Effector CD8-positive, alpha-beta T cell (primary cell): ENCODE measurements at places on chromosomes 1 and 21.

DNA sequence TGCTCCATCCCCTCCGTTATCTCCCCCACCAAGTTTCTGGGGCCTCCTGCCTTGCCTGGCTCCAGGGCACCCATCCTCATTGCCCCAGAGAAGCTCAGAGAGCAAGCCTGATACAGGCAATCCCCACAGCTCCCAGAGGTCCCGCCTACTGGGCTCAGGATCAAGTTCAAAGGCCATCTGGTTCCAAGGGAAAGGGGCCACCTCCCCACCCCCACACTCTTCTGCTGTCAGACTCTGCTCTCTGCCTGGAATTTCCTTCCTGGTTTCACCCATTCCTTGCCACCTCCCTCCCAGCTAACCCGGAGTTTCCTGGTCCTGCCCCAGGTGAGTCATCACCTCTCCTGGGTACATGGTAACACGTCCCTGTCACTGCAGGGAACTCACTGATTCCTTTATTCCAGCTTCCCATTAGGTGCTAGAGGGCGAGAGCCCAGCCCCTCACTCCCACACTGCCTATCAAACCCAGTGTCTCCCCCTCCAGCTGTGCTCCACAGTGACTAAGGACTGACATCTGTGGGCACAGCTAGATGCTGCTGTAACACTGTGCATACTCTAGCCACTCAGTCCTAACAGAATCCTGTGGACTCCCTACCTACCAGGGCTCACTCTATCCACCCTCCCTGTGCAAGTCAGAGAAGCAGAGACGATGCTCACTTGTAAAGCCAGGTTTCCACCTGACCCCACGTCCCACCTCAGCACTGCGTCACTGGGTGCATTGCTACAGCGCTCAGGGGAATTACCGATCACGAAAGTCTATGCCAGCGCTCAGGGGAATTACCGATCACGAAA is 21.8 kb downstream of the RSPH1 start:
- no peak for DNase-seq

GRCh38 chr1:202807926-202808757 is at the start of gene KDM5B:
Gene KDM5B (minus strand): TSS chr1:202808421. CDS start chr1:202808305, 116 bp downstream.
- DNase-seq, result peak; percentile 30

GRCh38 chr1:201808633-201808990 is 20.3 kb upstream of the IPO9 start:
- DNase-seq, result no peak

- DNase-seq, result no peak
Observed at GRCh38 chr1:152752225-152752624, 5.6 kb upstream of the KPRP start.

DNA sequence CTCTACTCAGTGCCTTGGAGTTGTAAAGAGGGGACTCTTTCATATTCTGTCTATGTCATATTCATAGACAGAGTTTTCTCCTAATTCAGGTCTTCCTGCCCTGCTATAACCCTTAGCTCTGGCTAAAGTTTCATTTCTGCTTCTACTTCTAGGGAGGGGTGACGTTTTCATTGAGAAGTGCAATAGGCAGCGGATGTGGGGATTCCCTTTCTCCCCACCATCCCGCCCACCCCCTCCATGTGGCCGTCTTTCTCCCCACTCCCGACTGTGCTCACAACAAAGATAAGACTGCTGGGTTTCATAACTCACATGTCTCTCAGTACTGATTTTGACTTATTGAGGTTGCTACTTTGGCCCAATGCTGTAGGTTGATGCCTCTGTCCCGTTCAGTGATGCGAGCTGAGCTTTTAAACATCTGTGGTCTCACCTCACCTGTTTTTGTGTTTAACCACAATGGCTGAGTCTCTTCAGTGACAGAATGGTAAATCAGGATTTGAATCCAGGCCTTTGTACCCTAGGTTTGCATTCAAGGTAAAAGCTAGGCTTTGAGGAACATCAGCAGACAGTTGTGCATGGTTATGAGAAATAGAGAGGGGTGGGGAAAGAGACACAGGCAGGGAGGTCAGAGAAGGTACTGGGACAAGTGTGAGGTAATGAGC is 7.8 kb upstream of the KIF14 start:
- no peak for DNase-seq

DNA sequence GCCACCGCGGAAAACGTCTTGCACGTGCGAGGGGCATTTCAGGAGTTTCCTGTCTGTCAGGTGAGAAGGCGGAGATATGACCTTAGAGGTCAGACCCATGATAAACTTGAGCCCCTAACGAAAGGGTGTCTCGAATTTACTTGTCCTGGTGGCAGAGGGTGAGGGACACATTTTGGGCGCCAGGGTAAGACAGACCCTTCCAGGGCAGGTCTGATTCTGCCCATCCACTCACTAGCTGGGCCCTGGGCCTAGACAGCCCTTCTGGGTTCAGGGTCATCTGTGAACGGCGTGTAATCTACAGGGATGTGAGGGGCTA is 395 bp upstream of the CSRP1 start:
- DNase-seq, result no peak

- no peak for DNase-seq
Observed at GRCh38 chr21:28447462-28447861, 545.2 kb downstream of the LTN1 start.

DNA sequence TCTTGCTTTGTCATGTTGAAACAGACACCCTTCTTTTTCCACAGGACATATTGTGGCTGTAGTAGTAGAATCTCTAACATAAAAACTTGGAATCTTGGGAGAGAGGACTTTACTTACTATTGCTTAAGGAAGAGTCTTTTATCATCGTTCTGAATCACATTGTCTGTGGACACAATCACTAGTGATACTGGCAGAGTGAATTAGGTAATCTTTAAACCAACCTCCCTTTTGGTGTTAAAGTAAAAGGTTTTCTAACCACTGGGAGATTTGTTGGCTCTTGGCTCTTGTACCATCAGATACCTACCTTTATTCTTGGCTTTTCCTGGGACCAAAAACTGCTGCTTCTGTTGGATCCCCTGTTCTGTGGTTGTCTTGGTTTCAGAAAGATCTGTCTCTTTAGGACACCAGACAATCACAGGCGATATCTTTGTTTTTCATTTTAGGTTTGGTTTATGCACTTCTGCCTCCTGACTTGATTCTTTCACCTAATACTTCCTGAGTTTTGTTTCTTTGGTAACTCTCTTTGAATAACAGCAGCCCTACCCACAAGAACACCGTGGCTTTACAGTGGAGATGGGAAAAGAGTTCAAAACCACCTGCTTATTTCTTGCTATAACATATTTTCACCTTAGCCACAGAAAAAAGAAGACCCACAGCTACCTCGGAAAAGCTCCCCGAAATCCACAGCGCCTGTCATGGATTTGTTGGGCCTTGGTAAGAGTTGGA is 36.6 kb upstream of the ZFP69B start:
- DNase-seq, result no peak

GRCh38 chr21:34941162-34941561 is 107.9 kb downstream of the RUNX1 start:
- DNase-seq, result no peak

GRCh38 chr1:248599396-248599795 is 1.9 kb upstream of the OR2T10 start:
- DNase-seq, result no peak

- DNase-seq, result no peak
Observed at GRCh38 chr1:184296466-184297243, 90.2 kb upstream of the C1orf21 start.

DNA sequence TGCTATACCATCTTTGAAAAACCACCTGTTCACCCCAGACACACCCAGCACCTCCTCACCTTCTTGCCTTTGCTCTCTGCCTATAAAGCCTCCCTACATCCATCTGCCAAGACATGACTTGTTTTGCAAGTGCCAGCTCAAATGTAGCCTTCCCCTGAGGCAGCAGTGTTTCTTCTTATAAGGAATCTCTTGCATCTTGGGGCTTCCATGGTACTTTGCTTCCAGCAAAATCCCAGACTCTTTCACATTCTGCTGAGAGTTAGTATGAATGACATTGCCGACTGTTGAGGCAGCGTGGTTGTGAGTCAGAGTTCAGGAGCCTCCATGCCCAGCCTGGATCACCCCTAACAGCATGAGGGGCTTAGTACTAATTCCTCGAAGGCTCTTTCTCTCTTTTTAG is 217.4 kb upstream of the RUNX1 start:
- no peak for DNase-seq

DNA sequence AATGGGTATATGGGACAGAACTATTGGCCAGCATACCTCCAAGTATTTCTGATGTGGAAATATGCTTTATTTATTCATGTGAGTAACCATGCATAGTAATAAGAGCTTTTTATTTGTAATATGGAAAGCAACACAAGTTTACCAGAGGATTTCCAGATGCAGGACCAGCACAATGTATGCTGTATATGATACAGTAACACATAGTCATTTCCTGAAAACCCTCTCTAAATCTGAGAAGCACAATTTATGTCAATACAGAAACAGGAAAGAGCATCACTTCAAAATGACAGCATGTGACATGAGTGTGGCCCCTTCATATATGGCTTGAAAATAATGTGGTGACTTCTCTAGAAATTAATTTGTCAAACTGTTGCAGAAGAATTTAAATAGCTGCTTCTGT is 1134.7 kb upstream of the ADGRL2 start:
- no peak for DNase-seq

DNA sequence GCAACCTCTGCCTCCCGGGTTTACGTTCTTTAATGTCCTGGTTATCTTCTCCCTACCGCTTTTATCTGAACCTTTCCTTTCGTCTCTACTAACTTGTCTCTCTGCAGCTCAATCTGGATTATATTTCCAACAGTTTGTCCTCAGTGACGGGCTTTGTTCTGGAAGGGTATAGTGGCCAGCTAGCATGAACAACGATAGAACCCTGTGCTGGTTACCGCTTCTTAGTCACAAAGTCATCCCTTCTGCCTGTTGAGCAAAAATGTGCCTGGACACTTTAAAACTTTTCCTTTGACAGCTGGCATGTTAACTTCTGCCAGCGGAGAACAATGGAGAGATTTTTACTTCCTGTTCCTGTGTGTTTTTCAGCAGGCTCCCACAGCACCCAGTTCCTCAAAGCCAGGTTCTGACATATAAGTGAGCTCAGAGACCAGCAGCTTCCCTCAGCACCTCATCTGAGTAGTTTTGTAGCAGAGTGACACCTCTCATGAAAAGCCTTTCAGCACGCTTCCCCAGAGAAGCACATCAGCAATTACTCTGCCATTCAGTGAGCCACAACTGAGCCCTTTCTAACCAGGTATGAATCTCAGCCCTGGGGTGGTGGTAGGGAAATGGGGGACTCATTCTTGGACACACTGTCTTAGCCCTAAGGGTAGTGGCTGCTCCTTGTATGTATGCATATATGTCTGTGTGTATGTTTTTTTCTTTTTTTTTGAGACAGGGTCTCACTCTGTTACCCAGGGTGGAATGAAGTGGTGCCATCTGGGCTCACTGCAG is 23.6 kb upstream of the CCDC17 start:
- DNase-seq, result no peak

- DNase-seq, result no peak
Observed at GRCh38 chr1:84876353-84876752, 16.7 kb downstream of the LPAR3 start.

DNA sequence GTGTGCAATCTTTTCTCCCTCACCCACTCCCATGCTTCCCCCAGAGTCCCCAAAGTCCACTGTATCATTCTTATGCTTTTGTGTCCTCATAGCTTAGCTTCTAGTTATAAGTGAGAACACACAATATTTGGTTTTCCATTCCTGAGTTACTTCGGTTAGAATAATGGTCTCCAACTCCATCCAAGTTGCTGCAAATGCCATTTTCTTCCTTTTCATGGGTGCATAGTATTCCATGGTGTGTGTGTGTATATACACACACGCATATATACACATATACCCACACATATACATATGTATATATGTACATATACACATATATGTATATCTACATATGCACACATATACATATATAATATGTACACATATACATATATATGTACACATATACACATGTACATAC is 69.3 kb downstream of the ERG start:
- no peak for DNase-seq

GRCh38 chr1:201014816-201015200 is 8.7 kb downstream of the KIF21B start:
- DNase-seq, result no peak

- DNase-seq, result no peak
Observed at GRCh38 chr1:113783254-113784103, 24.2 kb upstream of the PHTF1 start.
